ENCODE measurements at places on chromosomes 7 and 10.
A peak's percentile ranks its signal among the peaks of the same experiment; 100 is the strongest.

GRCh38 chr10:128530301-128530700 lies 404.1 kb upstream of the MKI67 start:
- DNase-seq = no peak

GRCh38 chr7:77651575-77652162 lies 44.6 kb upstream of the RSBN1L start:
- DNase-seq = peak; percentile 37

GRCh38 chr10:60123172-60123571 lies 216.8 kb upstream of the CCDC6 start:
- DNase-seq = peak; percentile 96

GRCh38 chr10:17387861-17388503 lies 66.4 kb downstream of the ST8SIA6 start:
- peak; percentile 88 for DNase-seq

- DNase-seq = no peak
Observed at GRCh38 chr10:132538790-132539421, 1.3 kb downstream of the INPP5A start.

DNA sequence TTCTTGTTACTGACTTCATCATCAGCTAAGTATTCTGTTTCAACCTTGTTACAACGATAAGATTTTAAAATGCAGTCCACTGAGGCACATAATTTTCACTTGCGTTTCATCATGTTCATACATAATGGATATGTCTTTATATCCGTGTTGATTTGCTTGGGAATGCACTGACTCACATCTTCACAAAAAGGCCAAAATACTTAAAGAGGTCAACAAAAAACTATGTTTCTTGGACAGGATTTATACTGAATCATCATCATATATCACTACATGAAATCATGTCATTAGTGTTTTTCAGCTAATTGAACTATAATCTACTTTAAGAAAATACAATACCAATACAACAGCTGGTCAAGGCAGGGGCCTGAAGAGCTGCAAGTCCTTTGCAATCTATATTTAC lies 324.5 kb upstream of the KLF6 start:
- DNase-seq = no peak

GRCh38 chr10:90443342-90443741 lies 414.5 kb downstream of the HTR7 start:
- DNase-seq = no peak

GRCh38 chr10:101103430-101103829 lies 27.7 kb upstream of the TLX1 start:
- no peak for DNase-seq

- no peak for DNase-seq
Observed at GRCh38 chr7:70776627-70777101, 355.3 kb upstream of the GALNT17 start.

DNA sequence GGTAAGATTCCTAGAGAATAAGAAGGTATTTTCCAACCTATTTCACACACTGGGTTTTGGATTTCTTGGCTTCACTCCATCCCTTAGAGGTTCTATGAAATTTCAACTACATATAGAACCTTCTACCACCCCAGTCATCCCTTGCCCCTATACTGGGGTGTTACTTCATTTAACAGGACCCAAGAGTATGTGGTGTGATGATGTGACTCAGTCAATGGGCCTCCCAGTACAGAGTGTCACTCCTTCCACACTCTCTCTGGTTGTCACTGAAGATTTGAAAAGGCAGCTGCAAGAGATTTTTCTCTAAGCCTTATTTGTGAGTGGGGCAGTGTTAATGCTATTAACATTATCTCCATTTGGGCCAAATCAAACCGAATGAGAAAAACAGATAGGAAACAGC lies 33.5 kb downstream of the FGFBP3 start:
- no peak for DNase-seq

- peak; percentile 93 for DNase-seq
Observed at GRCh38 chr7:130008941-130009847, 42.0 kb downstream of the ZC3HC1 start.

GRCh38 chr10:96511044-96511945 lies 2.4 kb downstream of the TLL2 start:
- peak; percentile 63 for DNase-seq

DNA sequence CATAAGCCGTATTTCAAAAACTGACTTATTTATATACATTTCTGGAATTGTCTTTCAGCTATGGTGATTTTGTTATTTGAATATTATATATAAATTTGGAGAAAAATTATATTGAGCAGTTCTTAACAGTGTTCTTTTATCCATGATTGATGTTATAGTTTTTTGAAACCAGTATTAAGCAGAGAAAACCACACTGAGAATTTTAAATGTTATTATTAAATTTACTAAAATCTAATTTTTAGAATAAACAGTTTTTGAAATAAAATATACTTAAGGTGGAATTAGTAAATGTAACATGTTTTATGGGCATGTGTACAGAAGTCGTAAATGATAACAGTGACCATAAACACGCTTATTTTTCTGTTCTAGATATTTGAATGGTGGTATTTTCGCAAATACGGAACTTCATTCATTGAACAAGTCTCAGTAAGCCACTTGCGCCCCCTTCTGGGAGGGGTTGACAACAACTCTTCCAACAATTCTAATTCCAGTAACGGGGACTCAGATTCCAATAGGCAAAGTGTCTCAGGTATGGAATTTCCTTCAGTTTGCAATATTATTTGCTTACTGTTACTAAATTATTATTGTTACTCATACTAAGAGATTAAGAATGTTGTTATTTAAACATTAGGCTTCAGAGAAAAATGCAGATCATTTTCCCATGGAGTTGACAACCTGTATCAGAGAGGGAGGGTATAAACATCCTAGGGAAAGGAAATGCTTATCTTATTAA lies 166.1 kb downstream of the ST7 start:
- peak; percentile 77 for DNase-seq

- no peak for DNase-seq
Observed at GRCh38 chr10:50576245-50576815, 47.4 kb downstream of the SGMS1 start.

GRCh38 chr10:77514870-77515269 lies 122.7 kb downstream of the KCNMA1 start:
- no peak for DNase-seq

GRCh38 chr10:86215046-86215445 lies 151.5 kb downstream of the GRID1 start:
- DNase-seq = no peak

GRCh38 chr7:37338966-37339365 lies 109.7 kb downstream of the ELMO1 start:
- DNase-seq = no peak

GRCh38 chr10:43822631-43823580 lies 174.2 kb upstream of the ZNF32 start:
- no peak for DNase-seq

DNA sequence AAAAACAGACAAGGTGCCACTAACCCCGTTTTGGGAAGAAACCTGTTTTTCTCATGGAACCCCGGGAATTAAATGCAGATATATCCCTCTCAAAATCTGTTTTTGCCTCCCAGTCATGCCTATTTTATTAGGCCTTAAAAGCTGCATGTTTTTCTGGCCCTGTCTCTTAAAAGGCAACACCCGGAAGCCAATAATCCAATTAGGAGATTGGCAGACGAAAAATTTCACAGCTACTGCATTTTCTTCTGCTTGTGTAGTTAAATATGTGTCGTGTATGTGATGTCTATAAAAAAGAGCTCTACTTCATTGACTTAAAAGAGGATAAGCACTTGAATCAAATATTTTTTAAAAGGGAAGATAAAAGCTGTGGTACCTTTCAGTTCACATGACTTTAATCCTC lies 31.9 kb upstream of the OPTN start:
- DNase-seq = no peak

- DNase-seq = no peak
Observed at GRCh38 chr7:1419688-1420087, 39.6 kb downstream of the MICALL2 start.

GRCh38 chr7:37817591-37817960 lies 30.8 kb upstream of the NME8 start:
- no peak for DNase-seq

DNA sequence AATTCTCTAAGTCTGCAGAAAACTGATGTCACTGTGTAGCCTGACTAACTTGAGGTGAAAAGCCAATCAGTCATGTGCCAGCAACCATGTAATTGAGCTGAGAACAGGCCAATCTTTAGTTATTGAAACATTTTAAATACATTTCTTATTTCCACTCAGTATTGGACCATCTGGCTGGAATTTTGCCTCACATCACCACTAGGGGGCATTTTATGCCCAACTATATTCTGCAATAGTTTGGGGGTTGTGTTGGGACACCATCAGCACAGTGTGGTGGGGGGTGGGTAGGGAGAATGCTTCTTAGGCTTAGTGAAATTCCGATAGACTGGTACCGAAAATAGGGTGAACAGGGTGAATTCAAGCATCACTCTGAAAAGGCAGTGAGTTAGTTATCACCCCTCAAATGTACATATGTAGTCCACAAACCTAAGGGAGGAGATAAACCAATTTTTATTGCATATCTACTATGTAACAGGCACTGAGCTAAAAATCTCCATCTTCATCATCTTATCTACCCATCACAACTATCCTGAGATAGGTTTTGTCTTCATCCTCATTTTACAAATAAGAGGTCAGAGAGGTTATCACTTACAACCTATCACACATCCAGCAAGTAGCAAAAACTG lies 17.8 kb downstream of the NPSR1 start:
- DNase-seq = peak; percentile 34

GRCh38 chr10:61284222-61284890 lies 168.8 kb downstream of the TMEM26 start:
- DNase-seq = peak; percentile 63

- no peak for DNase-seq
Observed at GRCh38 chr7:102046373-102047117, 229.1 kb downstream of the CUX1 start.

- DNase-seq = no peak
Observed at GRCh38 chr7:27575613-27576012, 87.1 kb downstream of the HIBADH start.

DNA sequence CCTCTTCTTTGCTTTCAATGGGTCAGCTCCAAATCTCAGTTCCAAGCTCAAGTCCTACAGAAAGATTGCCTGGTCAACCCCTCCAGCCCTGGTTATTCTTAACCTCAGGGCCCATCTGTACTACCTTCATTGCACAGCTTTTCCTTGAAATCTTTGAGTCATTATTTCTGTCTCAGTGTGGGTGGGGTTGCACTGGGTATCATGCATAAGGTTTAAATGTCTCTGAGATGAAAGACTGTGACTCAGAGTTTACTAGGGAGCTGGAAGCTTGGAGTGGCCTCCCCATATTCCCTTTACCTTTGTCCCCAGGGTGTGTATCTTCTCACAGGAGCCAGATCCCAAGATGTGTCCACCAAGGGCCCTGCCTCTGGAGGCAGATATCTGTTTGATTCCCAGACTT lies 3.3 kb upstream of the OR6V1 start:
- peak; percentile 11 for DNase-seq

GRCh38 chr10:130935897-130936550 lies 375.5 kb downstream of the TCERG1L start:
- DNase-seq = no peak

DNA sequence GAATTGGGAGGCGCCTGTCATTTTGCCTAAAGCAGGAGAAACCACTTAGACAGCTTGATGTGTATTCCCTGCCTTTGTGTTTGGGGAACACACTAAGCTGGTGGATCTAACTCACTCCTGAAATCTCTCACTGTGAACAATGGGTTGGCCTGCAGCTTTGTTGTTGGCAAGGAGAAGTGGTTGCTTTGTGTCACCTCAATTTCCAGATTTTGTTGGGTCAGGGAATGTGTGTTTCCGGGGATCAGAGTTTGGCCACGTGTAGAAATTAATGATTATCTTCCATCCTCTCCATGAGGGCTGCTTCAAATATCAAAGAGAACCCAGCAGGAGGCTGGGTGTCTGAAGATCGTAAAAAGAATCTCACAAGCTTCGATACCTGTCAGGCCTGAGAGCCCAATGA lies 27.8 kb downstream of the A1CF start:
- DNase-seq = no peak

DNA sequence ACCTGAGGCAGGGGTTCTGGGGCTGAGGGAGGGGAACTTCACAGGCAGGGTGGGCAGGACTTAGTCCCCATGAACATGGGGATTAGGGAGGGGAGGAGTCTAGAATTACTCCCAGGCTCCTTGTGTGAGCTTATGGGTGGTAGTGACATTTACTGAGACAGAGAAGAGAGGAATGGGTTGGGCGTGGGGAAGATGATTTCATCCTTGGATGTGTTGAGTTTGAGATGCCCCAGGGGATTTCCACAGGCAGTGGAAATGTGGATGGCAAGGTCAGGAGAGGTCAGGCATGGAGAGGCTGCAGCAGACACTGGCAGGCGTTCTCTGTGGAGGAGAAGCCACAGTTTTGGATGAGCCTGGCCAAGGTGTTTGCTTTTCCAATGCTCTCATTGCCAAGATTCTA lies 26.4 kb upstream of the GSDME start:
- no peak for DNase-seq

GRCh38 chr10:79101560-79102497 lies 33.1 kb downstream of the ZMIZ1 start:
- peak; percentile 20 for DNase-seq

DNA sequence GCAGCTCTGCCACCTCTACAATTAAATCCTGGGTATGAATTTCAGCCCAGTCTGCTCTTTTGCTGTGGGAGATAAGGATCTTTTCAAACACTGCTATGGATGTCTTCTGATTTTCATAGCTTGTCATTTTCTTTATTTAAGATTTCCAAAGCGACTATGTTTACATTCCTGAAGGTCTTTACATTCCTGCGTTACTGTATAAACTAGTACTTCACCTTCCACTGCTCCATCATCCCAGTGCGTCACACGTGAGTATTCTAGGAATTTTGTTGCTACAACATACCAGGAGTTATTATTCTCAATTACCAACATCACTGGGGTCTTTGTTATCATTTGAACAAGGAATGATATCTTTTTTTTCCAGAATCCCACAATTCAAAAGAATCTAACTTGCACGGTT lies 944.7 kb downstream of the SORCS3 start:
- peak; percentile 74 for DNase-seq

DNA sequence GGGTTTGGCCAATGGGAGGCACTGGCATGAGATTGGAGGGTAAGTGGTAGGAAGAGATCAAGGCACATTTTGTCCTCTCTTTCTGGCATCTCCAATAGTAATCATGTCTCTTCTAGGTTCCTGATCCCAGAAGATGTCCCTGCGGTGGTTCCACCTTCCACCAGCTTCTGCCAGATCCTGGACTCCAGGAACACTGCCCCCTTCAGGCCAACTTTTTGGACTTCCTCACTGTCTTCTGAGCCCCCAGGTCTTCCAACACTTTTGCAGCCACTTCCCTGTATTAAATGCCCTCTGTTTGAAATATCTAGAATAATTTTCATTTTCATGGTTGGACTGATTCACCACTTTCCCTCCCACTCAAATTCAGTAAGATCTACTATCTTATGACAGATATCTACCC lies 60.9 kb downstream of the BAMBI start:
- DNase-seq = no peak

- DNase-seq = peak; percentile 61
Observed at GRCh38 chr10:59536167-59537014, 173.3 kb downstream of the SLC16A9 start.

Measured in epithelial cell of esophagus (primary cell).